Pons (tissue), 1 donor: ENCODE measurements at places on chromosomes 11 and 22.

- no peak for DNase-seq
Observed at GRCh38 chr11:33151399-33151798, 9.9 kb downstream of the CSTF3 start.

GRCh38 chr11:90701716-90702115 lies 478.9 kb upstream of the CHORDC1 start:
- DNase-seq: no peak

- DNase-seq: no peak
Observed at GRCh38 chr11:72015511-72016061, 16.9 kb downstream of the IL18BP start.

- no peak for DNase-seq
Observed at GRCh38 chr11:11146830-11147229, 206.2 kb downstream of the CSNK2A3 start.

GRCh38 chr11:134346101-134346975 lies 14.6 kb downstream of the GLB1L2 start:
- no peak for DNase-seq

DNA sequence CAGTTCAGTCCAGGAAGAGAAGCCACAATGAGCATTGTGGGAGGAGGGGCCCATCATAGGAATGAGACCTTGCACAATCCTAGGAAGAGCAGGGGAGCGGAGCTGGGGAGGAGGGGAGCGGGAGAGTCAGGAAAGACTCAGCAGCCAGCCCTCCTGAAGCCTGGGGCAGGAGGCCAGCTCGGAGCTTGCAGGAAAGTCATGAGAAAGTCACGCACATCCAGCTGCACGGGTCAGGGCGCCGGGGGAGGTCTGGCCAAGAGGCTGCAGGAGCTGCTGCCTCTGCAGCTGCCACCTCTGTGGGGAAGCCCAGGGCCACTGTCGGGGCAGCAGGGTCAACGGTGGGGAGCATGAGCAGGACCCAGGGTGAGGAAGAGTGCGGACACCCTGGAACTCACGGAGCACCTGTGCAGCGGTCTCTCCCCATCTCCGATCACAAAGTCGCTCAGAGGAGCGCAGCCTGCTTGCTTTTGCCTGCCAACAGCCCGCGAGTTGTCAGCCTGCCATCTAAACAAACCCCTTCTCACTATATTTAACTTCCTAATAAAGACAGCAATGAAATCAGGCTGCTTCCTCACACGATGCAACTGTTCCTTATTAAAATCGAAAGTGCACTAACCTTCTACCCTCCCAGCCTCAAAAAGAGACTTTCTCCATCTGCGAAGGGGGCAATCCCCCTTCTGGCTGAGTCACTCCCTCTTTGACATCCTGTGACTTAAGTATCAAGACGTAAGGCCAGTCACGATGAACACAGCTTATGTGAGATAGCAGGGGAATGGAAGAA lies 52.9 kb upstream of the RTL6 start:
- no peak for DNase-seq

- DNase-seq: peak; percentile 45
Observed at GRCh38 chr11:35337136-35337913, 82.0 kb downstream of the SLC1A2 start.

DNA sequence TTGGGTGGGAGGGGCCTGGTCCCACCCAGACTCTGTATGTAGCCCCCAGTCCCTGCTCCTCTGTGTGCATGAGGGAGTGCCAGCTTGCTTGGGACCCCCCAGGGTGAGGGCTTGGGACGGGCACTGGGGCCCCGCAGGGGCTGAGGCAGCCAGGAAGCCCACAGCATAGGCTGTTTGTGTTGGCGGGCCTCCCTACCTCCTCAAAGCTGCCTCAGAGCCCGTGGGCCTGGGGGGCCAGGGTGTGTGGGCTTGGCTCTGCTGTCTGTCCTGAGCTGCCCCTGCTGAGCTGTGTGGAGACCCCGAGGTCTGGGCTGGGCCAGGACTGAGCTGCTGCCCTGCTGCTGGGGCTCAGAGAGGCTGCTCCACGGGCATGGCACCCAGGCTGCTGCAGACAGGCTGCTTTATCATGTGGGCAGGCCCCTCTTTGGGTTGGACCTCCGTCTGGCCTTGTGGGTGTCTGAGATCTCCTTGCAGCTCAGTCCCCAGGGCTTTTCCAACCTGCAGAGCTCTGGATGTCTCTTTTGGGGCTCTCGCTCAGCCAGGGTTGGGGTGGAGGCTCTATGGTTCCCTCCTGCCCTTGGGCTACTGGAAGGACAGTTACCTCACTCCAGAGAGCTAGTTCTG lies 3.3 kb downstream of the TSPAN4 start:
- no peak for DNase-seq

GRCh38 chr22:30241576-30242371 lies 4.8 kb downstream of the LIF start:
- no peak for DNase-seq

GRCh38 chr11:123183391-123184099 lies 11.5 kb downstream of the CLMP start:
- no peak for DNase-seq

DNA sequence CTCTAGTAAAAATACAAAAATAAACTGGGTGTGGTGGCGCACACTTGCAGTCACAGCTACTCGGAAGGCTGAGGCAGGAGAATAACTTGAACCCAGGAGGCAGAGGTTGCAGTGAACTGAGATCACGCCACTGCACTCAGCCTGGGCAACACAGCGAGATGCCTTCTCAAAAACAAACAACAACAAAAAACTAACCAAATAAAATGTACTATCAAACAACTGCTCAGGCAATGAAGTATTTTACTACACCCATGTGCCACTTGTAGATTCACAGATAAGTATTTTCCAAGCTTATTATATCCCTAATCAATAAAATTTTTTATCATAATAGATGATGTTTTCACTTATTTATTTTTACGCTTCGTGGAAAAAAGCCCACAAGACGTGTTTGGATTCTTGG lies 924 bp downstream of the C11orf65 start:
- no peak for DNase-seq

GRCh38 chr11:131204765-131205380 lies 165.5 kb upstream of the NTM start:
- DNase-seq: no peak

- no peak for DNase-seq
Observed at GRCh38 chr22:49371325-49372110, 456.2 kb downstream of the BRD1 start.

- no peak for DNase-seq
Observed at GRCh38 chr11:19428206-19429002, 187.7 kb upstream of the E2F8 start.

- DNase-seq: no peak
Observed at GRCh38 chr22:24459911-24460310, 32.5 kb downstream of the ADORA2A start.

- DNase-seq: peak; percentile 78
Observed at GRCh38 chr11:60951904-60952741, at the start of gene SLC15A3. SLC15A3 (minus strand) TSS chr11:60952176; CDS start chr11:60951551, 625 bp downstream.

DNA sequence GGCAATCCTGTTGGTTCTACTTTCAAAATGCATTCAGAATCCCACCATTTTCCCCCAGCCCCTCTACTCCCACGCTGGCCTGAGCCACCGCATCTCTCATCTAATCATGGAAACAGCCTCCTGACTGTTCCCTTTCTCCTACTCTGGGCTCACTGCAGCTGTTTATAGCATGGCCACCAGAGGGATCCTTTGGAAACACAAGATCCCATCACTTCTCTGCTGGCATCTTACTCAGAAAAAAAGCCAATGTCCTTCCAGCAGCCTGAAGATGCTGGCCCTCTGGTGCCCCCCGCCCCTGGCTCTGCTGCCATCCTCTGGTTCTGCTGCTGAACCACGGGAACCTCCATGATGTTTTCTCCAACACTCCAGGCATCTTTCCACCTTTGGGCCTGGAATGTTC lies 11.1 kb downstream of the MS4A8 start:
- DNase-seq: no peak

- peak; percentile 54 for DNase-seq
Observed at GRCh38 chr11:123567466-123567865, 87.0 kb downstream of the SCN3B start.

DNA sequence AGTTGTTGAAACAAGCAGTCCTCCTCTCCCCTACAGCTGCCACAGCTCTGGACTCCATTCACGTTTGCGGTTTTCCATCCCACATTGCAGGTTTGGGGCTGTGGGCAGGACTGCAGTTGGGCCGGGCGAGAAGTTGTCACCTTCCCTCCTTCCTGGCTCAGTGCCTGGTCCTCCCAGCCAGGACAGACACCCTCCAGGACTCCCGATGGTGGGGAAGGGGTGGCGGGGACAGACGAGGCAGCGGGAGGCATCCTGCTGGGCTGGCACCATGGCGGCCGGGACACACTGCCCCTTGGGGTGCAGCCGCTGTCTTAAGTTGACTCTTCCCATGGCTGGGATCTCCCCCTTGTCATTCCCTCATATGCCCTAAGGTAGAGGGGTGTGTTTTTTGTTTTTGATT lies 615.2 kb downstream of the BRD1 start:
- no peak for DNase-seq
